Inflammatory macrophage treated with lipopolysaccharide for 1 hour (primary cell): ENCODE measurements at places on chromosomes 1 and 21.

GRCh38 chr1:15353839-15354579, 55.7 kb upstream of the EFHD2 start:
- DNase-seq: no peak

GRCh38 chr1:213443415-213443814, 392.4 kb downstream of the RPS6KC1 start:
- DNase-seq: no peak

DNA sequence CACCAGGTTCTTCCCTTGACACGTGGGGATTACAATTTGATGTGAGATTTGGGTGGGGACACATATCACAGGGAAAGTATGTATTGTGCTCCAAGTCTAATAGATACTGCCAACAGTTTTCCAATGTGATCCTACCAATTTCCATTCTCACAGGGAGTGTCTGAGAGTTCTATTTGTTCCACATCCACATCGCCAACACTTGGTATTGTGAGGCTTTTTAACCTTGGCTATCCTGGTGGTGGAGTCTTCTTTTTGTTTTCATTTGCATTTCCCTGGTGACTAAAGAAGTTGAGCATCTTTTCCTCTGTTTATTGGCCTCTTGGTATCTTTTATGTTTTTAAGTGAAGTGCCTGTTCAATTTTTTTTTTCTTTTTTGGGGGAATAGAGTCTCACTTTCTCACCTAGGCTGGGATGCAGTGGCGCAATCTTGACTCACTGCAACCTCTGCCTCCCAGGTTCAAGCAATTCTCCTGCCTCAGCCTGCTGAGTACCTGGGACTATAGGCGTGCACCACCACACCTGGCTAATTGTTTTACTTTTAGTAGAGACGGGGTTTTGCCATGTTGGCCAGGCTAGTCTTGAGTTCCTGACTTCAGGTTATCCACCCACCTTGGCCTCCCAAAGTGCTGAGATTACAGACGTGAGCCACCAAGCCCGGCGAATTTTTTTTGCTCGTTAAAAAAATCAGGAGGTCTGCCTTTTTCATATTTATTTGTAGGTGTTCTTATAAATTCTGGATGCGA, 15.9 kb upstream of the PADI1 start:
- no peak for DNase-seq

DNA sequence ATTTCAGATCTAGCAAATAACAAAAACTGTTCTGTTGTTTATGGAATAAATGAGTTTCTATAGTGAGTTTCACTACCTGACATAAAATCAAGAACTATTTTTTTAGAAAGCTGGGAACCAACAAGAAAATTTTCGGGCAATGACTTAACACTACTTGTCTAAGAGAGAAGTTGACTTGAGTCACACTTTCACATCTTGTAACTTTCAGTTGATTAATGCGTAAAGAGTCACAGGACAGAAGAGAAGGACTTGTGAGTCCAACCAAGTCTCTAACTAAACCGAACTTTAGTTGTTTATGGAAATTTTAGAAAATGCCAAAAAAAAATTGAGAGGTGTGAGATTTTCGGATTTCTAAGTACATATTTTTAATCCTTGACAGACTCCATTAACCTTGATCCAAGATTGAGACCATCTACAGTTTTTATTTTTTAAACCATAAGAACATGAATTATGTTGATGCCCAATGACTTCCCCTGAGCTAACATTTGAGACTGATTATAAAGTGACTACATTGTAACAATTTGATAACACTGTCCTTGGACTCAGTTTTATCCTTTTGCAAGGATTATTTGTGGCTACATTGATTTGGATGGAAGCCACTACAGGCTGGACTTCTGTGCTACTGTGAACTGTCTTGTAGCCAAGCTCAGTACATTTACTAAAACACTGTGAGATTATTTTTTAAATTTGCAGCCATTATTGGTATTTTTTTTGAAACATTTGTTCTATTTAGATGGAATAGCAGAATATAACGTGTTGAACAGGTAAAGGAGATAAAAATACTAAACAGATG, 284.0 kb downstream of the PTPRC start:
- peak; percentile 98 for DNase-seq

GRCh38 chr1:1678581-1679380, 13.8 kb downstream of the SLC35E2B start:
- DNase-seq: no peak

DNA sequence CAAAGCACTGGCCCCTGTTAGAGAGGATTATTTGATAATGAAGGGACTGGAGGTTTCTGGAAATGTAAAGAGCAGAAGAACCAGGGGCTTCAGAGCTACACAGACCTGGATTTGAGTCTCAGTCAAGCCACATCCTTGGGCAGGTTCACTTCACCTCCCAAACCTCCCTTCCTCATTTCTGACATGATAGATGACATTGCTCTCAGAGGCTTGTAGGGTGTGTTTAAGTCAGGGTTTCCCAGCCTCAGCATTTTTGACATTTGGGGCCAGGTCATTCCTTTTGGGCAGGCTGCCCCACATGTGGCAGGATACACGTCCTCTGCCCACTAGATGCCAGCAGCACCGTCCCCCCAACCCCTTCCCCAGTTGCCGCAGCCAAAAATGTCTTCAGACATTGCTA, 474.6 kb downstream of the MATN1 start:
- no peak for DNase-seq

DNA sequence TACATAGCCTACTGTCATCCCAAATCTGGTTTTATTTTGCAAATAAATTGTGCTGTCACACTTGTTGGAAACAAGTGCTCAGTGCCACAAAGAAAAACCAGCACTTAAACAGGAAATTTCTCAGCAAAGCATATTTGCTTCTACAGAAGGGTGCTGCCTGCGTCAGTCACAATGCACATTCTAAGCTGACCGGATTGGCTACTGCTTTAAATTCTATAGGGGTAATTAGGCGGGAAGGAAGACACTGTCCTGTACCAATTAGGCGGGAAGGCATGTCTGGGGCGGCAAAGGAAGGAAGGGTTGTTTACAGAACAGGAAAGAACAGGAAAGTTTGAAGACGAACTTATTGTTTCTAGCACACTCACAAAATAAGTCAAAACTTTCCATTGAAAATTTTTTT, 2.8 kb downstream of the IFI16 start:
- DNase-seq: peak; percentile 76

GRCh38 chr1:86224651-86225310, 68.2 kb upstream of the COL24A1 start:
- no peak for DNase-seq

- no peak for DNase-seq
Measured at GRCh38 chr1:64598100-64598571, 128.2 kb downstream of the CACHD1 start.

GRCh38 chr1:14098294-14098913, 398.4 kb downstream of the PRDM2 start:
- no peak for DNase-seq

- no peak for DNase-seq
Measured at GRCh38 chr21:43287111-43287760, 118.4 kb downstream of the CRYAA start.

DNA sequence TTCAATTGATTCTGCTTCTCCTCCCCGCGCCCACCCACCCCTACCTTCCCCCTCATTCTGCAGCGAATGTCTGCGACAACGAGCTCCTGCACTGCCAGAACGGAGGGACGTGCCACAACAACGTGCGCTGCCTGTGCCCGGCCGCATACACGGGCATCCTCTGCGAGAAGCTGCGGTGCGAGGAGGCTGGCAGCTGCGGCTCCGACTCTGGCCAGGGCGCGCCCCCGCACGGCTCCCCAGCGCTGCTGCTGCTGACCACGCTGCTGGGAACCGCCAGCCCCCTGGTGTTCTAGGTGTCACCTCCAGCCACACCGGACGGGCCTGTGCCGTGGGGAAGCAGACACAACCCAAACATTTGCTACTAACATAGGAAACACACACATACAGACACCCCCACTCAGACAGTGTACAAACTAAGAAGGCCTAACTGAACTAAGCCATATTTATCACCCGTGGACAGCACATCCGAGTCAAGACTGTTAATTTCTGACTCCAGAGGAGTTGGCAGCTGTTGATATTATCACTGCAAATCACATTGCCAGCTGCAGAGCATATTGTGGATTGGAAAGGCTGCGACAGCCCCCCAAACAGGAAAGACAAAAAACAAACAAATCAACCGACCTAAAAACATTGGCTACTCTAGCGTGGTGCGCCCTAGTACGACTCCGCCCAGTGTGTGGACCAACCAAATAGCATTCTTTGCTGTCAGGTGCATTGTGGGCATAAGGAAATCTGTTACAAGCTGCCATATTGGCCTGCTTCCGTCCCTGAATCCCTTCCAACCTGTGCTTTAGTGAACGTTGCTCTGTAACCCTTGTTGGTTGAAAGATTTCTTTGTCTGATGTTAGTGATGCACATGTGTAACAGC, 339.9 kb downstream of the NTNG1 start:
- DNase-seq: no peak

DNA sequence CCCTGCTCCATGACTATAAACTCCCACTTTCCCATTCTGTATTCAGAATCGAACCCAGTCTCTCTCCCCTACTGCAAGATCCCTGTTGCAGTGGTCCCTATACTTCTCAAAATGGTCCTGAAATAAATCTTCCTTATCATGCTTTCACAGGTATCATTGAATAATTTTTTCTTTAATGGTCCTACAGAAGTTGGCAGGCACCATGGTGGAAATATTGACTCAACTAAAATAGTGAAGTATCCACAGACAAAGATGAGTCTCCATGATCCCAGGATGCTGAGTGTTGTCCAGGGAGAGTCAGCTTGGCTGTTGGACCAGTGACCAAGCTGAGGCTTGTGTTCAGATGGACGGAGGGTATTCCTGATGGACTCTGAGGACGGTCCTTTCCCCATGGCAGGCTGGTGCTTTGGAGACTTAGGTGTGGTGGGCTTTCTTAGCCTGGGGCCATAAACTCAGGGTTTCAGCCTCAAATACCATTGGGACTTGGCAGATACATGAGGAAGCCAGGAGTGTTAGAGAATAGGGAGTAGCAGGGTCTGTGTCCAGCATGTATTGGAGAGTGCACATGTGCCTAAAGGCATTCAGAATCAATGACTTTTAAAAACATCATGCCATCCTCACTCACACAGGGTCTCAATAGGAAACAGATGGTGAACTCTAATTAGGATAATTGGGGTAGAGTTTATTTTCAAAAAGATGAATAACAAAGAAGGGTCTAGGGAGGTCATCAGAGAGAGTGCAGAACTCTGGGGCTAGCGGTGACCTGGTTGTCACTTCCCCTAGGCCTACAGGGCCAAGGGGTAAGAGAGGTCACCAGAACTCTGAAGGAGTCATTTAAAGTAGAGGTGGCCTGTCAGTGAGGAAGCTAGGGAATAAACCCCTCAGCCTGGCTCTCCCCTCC, 19.8 kb downstream of the TINAGL1 start:
- no peak for DNase-seq

DNA sequence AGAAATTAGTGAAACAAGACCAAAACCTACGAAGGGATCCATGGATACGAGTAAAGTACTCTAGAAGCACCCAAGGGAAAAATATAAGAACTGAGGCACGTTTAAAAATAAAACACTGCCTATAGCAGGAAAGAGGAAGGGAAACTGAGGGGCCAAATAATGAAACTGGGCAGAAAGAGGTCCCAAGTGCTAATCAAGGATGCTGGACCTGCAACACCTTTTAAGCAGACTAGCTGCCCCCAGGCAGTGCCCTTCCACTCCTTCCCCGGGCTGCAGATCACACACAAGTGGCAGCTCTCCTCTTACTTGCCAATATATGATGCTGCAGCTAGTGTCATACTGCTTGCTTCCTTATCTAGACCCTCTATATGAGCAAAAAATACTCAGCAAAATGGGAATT, 7.6 kb upstream of the OTUD7B start:
- DNase-seq: no peak

GRCh38 chr1:17278996-17279830, 28.8 kb upstream of the PADI4 start:
- no peak for DNase-seq

GRCh38 chr1:22618056-22618455, 18.4 kb upstream of the C1QA start:
- DNase-seq: no peak

DNA sequence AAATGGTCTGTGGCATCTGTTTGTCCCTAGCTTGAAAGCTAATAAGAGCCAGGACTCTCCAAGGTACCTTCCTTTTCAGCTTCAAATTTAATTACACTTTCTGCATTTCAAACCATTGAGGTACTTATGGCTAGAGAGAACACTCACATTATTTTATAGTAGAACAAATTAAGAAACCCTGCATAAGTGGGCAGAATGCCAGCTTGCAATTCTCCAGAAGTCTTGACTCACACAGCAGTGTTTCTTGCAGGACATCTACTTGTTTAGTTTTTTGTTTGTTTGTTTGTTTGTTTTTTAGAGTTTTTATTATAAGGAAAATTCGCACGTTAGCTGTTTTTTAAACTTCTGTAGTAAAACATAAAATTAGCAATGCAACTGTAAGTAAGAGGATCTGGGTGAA, 397.2 kb downstream of the NEGR1 start:
- no peak for DNase-seq

DNA sequence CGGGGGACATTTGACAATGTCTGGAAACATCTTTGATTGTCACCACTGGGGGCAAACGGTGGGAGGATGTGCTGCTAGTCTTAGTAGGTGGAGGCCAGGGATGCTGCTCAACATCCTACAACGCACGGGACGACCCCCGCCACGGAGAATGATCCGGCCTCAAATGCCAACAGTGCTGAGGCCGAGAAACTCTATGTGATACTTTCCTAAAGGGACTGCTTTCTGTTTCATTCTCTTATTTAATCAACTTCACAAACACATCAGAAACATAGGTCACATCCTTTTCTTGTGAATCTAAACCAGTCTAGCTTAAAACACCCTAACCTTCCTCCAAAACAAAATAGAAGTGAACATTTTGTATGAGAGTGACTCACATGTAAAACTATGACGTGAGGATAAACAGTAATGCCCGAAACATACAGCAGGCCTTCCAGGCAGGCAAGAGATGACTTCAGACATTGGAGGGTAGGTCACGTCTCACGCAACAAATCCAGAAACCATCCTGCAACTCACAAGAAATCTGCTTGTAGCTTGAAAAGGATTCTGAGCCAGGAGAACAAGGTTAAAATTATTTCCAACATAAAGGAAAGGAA, 37.2 kb upstream of the ETS2 start:
- no peak for DNase-seq

DNA sequence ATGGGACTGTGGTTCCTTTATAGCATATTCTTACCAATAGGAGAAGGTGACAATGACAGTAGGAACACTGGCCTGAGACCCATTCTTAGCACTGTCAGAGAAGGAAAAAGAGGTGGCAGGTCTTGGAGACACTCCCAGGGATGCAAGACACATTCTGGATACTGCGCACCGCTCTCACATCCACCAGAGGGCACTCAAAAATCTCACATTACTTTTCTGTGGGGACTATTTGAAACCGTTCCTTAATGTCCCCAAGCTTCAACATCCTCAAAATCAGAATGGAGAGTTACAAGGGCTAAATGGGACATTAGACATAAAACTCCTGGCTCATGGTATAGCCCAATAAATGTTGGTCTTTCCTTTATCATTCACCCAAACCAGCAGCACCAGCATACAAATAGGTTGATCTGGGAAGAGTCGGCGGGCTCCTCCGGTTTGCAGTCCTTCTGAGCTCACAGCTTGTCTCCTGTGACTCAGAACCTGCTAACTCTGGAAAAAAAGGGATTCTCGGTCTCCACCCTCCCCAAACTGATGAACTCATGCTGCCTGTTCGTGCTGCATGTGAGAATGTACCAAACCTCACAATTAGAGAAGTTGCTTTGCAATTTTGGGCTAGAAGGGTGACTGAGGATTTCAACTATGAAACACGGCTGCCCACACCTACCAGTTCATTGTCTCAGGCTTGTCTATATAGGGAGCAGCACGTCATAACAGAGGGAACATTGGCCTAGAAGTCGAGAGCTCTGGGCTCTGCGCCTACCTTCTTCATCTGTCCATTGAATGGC, 40.2 kb downstream of the IL12RB2 start:
- DNase-seq: peak; percentile 52
